ENCODE measurements at places on chromosomes 3 and 15.
A peak's percentile ranks its signal among the peaks of the same experiment; 100 is the strongest.

- DNase-seq, result no peak
These were observed 585.8 kb upstream of the UBE2E2 start for GRCh38 chr3:22617372-22617771.

DNA sequence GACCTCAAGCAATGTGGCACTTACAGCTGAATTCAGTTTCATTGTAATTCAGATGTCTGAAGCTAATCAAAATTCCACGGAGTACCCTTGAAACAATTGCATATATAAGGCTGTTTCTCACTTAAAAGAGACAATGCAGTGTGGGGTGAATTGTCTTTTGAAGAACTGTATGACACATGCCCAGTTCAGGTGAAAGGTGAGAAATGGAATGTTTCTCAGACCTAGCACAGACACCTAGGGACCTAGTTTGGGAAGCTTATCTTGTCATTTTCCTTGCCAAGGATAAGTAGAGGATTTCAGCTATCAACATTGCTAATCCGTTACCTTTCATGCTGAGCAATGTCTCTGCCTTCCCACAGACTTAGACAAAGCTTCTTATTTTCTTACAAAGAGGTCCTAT, 36.3 kb downstream of the MBNL1 start:
- no peak for DNase-seq

GRCh38 chr15:75043509-75044257, 20.3 kb downstream of the PPCDC start:
- no peak for DNase-seq

GRCh38 chr3:69562020-69562419, 176.1 kb upstream of the FRMD4B start:
- no peak for DNase-seq

DNA sequence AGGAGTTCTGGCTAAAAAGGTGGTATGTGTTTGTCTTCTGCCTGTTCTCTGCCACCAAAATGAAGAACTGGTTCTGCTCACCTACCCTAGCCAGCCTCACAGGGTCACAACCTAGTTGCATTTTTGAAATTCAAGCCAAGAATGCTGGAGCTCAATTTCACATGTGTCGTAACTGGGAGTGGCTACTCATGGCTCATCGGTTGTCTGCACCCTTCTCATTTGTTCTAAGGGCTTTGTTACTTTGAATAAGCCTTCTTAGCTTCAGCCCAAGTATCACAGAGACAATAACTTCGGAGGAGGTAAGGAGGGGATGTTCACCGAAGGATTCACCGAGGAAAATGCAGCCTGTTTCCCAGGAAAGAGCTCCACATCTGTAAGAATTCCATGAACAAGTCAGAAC, 134.3 kb upstream of the RARB start:
- DNase-seq, result no peak

GRCh38 chr3:34851137-34851536, 788.2 kb upstream of the ARPP21 start:
- no peak for DNase-seq

GRCh38 chr3:122691195-122691594, 10.6 kb downstream of the PARP14 start:
- no peak for DNase-seq

DNA sequence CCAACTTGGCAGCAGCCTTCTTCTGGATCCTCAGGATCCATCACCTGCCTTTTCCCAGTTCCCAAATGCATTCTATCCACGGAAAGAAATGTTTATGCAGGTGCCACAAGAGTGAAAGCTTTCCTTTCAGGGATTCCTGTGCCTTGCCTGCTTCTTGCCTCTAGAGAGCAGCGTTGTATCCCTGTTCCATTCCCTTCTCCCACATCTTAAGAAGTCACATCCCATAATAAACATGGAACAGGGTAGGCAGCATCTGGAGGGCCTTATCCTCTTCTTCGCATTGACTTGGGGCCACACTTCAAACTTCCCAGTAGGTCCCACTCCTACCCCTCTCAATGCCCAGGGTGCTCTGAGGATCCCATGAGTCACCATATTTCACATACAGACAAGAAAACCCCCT, 72.7 kb upstream of the DCLK3 start:
- DNase-seq, result no peak

DNA sequence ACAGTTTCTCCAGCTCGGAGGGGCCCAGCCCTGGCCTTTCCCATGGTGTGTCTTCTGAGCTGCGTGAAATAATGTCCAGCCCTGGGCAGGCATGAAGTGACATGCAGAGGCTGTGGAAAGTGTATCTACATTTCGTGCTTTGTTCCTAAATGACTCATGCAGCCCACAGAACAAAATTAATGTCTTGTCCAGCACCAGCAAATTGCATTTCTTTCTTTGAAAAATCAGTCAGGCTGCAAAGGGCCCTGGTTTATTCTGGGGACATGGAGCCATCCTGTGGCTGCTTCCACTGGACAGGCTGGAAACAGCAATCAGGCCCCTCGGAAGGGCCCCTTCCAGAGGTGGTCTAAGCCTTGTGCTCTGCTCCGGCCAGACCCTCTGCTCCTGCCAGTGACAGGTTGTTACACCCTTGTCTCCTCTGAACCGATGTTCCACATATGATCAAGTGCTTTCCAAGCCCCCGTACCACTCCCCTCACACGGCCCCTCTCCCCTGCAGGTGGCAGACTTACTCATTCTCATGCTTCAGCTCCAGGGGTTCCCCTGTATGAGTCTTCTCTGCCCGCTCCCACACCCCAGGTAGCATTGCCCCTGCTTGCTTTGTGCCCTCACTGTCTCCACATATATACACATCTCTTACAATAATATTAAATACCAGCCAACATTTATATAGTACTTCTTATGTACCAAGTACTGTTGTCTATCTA, 33.7 kb downstream of the CRYGS start:
- DNase-seq, result no peak

GRCh38 chr3:45659661-45660566, 29.3 kb upstream of the SACM1L start:
- DNase-seq, result peak; percentile 22

DNA sequence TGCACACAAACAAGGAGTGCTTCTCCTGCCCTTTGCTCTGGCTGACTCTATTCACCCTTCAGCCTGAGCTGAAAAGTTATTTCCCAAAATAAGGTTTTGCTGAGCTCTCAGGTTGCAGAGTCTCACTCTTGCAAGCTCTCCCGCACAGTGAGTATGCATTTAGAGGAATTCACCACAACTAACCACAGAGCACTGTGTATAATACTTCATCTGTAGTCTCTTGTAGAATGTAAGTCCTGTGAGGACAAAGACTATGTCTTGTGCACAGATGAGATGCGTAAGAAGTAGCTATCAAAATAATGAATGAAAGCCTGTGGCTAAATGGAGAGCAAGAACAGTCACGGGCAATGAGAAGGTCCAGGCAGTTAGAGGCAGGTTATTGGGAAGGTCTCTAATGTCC, 156.5 kb upstream of the SLCO3A1 start:
- DNase-seq, result no peak

DNA sequence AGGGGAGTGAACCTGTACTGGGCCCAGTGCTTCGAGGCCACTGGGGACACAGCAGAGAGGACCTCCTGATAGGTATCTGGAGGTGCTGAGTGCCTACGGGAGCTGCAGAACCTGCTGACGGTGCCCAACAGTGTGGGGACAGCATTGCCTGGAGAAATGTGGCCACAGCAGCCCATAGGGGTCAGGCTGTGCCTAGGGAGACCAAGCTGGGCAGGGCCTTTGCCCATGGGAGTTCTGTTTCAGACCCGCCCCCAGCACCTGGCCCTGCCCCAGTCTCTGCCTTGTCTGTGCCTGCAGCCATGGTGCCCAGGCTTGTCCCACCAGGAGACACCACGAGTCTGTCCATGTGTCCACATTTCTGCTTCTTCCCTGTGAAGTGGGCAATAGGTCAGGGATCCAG, 15.3 kb upstream of the RPL32 start:
- no peak for DNase-seq

DNA sequence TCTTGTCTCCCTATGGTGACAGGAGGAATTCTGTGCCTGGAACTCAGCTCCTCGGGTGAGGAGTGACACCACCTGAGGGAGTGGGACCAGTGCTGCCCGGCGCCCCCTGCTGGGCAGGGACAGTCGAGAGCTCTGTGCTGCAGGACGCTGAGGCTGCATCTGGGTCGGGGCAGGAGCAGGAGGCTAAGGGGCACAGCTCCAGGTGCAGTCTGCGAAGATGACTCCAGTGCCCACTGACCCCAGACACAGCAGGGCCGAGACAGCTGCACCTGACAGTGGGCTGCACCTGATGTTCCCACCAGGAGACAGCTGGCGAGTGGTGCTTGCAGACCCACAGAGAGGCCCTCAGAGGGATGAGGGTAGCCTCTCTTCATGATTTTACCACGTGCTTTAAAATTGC, 152.9 kb downstream of the ATP10A start:
- peak; percentile 16 for DNase-seq

- no peak for DNase-seq
These were observed 515 bp downstream of the EPHA6 start for GRCh38 chr3:96814651-96815567.

- DNase-seq, result no peak
These were observed 25.9 kb downstream of the MELTF start for GRCh38 chr3:197003461-197004385.

Data from T follicular helper cell (primary cell).